Bronchus fibroblast of lung (primary cell): ENCODE measurements at places on chromosomes 1 and 21. TPM values are rescaled to one million over a fixed set of nuclear protein-coding genes. Genes with fewer than 3 reads are reported as not detected.

Gene OR2L2
- total RNA-seq, result not detected in 2 replicates

Gene EPS8L3
- total RNA-seq, result not detected in 2 replicates

Gene PATJ
- total RNA-seq, result 1.8 and 2.7 TPM in 2 replicates

Gene NPR1
- under 0.01 and 0.15 TPM in 2 replicates for total RNA-seq

Gene MPL
- under 0.01 TPM in 1 of 2 replicates, not detected in the other for total RNA-seq

Gene CAMSAP2
- total RNA-seq, result 6.8 and 8.6 TPM in 2 replicates

Gene TPTE
- not detected in 2 replicates for total RNA-seq

Gene MYOC
- total RNA-seq, result not detected in 2 replicates

Gene DDR2
- total RNA-seq, result 80.9 and 83.7 TPM in 2 replicates

Gene GNB1
- total RNA-seq, result 138 and 140 TPM in 2 replicates

Gene LCE1A
- not detected in 2 replicates for total RNA-seq

Gene SLFNL1
- total RNA-seq, result under 0.01 TPM in 2 replicates

Gene SYDE2
- 1.8 and 1.9 TPM in 2 replicates for total RNA-seq

Gene CLCA4
- not detected in 2 replicates for total RNA-seq

Gene ADORA3
- not detected in 2 replicates for total RNA-seq

Gene KIF21B
- 3.0 and 3.3 TPM in 2 replicates for total RNA-seq

Gene CCDC24
- 3.0 and 4.3 TPM in 2 replicates for total RNA-seq

Gene DDAH1
- 35.1 and 39.3 TPM in 2 replicates for total RNA-seq

Gene ITGB2
- total RNA-seq, result 0.34 TPM in 1 of 2 replicates, not detected in the other

Gene TNNT2
- not detected in 2 replicates for total RNA-seq

Gene BEND5
- total RNA-seq, result 1.2 and 1.5 TPM in 2 replicates

Gene HCRTR1
- total RNA-seq, result not detected in 2 replicates

Gene RPS6KA1
- 7.9 and 10.9 TPM in 2 replicates for total RNA-seq

Gene CYP4Z1
- total RNA-seq, result not detected in 2 replicates

Gene ANXA9
- total RNA-seq, result 0.17 and 0.30 TPM in 2 replicates

Gene RGS8
- total RNA-seq, result not detected in 2 replicates

Gene DMBX1
- total RNA-seq, result not detected in 2 replicates

Gene ERG
- total RNA-seq, result not detected in 2 replicates

Gene CHI3L1
- 0.50 and 0.59 TPM in 2 replicates for total RNA-seq

Gene ST6GALNAC5
- 0.15 and 0.34 TPM in 2 replicates for total RNA-seq

Gene TMEM167B
- 17.4 and 17.7 TPM in 2 replicates for total RNA-seq

Gene TNFAIP8L2
- total RNA-seq, result not detected in 2 replicates

Gene FOXE3
- not detected in 2 replicates for total RNA-seq

Gene LAMB3
- total RNA-seq, result 3.7 and 4.9 TPM in 2 replicates

Gene SYT11
- total RNA-seq, result 20.8 and 21.9 TPM in 2 replicates

Gene MTR
- total RNA-seq, result 11.3 and 12.6 TPM in 2 replicates

Gene SFT2D2
- 14.3 and 17.5 TPM in 2 replicates for total RNA-seq

Gene WNT9A
- 0.30 and 0.50 TPM in 2 replicates for total RNA-seq

Gene USH2A
- under 0.01 TPM in 1 of 2 replicates, not detected in the other for total RNA-seq

Gene C1orf226
- total RNA-seq, result 0.50 and 0.59 TPM in 2 replicates

Gene SH2D1B
- total RNA-seq, result 0.15 TPM in 1 of 2 replicates, not detected in the other

Gene OXCT2
- total RNA-seq, result 1.5 and 1.6 TPM in 2 replicates

Gene PGBD5
- total RNA-seq, result under 0.01 TPM in 2 replicates

Gene C4BPA
- not detected in 2 replicates for total RNA-seq

Gene PHC2
- total RNA-seq, result 159 and 163 TPM in 2 replicates

Gene POLR3C
- 34.6 and 35.4 TPM in 2 replicates for total RNA-seq

Gene BARHL2
- not detected in 2 replicates for total RNA-seq

Gene CD1E
- total RNA-seq, result not detected in 2 replicates

Gene SPRR4
- total RNA-seq, result not detected in 2 replicates

Gene RNPC3
- total RNA-seq, result 3.5 and 3.6 TPM in 2 replicates

Gene SLC25A34
- total RNA-seq, result 0.15 and 0.17 TPM in 2 replicates

Gene TRNAU1AP
- total RNA-seq, result 27.4 and 28.7 TPM in 2 replicates
